ENCODE measurements at places on chromosomes 2 and 18.

DNA sequence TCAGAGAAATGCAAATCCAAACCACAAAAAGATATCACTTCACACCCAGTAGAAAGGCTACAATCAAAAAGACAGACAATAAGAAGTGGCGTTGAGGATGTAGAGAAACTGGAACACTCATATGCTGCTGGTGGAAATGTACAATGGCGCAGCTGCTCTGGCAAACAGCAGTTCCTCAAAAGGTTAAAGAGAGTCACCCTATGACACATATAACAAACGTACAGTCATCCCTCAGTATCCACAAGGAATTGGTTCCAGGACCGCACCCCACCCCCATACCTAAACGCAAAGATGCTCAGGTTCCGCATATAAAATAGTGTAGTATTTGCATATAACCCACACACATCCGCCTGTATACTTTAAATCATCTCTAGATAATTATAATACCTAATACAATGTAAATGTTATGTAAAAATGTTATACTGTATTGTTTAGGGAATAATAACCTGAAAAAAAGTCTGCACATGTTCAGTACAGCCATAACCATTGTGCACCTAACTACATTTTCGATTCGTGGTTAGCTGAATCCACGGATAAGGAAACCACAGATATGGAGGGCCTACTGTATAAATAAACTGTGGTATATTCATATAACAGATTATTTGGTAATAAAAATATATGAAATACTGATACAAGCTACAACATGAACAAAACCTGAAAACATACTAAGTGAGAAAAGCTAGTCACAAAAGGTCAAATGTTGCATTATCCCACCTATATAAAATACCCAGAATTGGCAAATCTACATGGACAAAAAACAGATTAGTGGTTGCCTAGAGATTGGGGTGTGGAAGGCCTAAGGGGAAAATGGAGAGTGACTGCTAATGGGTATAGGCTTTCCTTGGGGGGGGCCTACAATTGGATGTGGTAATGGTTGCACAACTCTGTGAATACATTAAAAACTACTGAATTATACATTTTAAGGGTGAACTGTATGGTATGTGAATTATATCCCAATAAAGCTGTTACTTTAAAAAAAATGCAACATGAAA lies 37.5 kb downstream of the UXS1 start:
- peak; percentile 70 for DNase-seq

DNA sequence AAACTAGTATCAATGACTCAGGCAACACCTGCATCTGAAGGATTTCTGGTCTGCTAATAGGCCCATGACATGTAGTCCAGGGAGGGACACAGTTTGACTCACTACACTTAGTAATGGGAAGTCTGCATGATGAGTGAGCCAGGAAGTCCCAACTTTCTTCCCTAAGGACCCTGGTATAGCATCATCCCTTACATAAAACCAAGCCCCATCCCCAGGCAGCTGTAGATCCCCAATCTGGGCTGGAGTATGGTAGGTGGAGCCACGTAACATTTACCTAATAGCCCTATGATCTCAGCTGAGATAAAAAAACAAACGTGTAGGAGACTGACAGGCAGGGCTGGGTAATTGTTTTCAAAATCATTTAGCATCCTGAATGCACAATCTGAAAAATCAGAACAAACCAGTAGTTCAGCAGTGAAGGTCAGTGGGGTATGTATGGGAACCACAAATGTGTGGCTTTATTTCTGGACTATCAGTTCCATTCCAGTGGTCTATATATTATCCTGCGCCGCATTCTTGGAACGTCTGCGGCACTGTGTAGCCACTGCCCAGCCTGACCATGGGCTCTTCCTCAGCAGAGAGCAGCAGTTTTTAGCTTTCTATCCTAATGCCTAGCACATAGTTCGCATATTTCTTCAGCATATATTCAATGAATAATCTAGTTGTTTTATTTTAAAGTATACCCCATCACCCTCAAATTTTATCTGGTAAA lies 33.5 kb downstream of the EPB41L3 start:
- peak; percentile 45 for DNase-seq

DNA sequence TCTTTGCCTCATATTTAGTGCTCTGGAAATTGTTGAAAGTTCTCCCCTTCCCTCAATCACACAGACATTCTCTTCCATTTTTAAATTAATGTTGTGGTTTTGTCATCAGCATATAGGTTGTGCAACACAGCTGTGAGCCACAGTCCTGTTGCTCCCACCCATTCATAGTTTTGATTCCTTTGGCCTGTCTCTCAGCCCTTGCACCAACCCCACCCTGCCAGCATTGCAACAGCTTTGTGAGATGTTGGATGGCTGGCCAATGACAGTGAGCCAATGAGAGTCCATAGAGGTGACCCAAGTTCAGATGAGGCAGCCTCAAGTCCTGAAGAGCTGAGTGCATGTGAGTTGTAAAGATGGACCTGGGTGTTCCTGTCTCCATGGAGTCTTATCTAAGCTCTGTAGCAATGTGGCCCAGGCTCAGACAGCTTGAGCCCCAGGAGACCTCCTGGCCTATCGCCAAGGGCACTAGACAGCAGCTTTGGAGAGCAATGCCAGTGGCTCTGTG lies 775.5 kb downstream of the RNF144A start:
- peak; percentile 27 for DNase-seq

DNA sequence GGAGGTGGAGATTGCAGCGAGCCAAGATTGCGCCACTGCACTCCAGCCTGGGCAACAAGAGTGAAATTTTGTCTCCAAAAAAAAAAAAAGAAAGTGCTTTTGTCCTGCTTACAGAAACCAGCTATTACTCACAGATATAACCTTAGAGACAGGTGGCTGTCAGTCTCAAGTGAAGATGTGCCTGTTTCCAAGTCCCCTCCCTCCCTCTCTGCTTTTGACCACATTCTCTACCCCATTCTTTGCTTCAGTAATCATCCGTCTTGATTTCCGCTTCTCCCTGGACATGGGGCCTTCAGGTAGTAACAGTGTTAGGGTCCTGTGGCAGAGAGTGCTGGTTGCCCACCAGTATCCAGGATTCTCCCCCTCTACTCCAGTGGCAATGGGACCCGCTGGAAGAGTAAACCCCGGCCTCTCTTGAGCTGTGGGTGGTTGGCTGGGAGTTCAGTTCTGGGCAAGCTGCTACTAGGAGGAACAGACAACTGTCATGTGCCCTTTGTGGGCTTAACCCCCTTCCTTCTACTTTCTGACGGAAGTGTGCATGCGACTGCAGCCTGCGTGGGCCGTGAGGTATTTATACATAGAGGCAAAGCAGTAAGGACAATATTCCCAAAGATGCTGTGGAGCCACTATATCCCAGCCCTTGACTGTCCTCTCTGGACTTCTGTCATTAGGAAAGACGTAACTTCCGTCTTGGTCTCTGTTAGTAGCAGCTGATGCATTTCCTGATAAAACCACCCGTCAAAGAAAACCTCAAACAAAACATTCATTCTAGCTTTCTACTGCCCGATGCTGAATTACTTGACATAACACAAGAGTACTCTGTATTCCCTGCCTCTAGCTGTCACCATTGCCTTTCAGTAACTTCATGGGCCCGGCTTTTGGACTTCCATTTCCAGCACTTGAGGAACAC lies 17.8 kb downstream of the PDCL3 start:
- no peak for DNase-seq

- DNase-seq: no peak
Measured at GRCh38 chr18:44841221-44841620, 160.5 kb downstream of the SETBP1 start.

- DNase-seq: no peak
Measured at GRCh38 chr2:80322311-80322920, 17.9 kb upstream of the LRRTM1 start.

DNA sequence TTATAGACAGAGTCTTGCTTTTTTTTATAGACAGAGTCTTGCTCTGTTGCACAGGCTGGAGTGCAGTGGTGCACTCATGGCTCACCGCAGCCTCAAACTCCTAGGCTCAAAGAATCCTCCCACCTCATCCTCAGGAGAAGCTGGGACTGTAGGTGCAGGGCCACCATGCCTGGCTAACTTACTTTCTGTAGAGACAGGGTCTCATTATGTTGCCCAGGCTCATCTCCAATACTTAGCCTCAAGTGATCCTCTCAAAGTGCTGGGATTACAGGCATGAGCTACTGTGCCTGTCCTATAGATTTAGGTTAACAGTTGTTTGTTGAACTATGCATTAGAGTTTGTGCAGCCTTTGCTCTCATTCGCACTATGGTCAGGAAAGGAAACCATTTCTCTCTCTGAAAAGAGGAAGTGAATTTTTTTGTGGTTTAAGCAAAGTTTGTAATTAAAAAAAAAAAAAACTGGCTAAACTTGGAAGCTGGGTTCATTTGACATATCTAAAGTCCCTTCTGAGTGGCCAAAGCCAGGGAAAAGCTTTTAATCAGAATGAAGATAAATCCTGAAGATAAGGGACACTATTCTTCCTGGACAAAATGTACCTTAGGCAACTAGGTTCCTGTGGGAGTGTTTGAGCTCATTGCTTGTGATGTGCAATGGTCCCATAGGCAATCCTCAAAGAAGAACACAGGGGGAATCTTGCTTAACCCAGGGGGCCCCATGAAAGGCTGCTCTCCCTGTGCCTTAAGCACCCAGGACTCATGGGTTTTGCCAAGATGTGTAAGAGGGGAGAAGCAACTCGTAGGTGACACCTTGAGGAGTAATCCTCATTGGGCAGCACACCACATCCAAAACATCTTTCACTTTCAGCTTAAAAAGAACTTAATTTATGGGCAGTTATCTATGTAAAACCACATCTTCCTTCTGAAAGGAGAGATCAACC lies 201.7 kb downstream of the MREG start:
- no peak for DNase-seq

- DNase-seq: no peak
Measured at GRCh38 chr2:150706561-150706960, 219.1 kb upstream of the RND3 start.

GRCh38 chr18:59540780-59541179 lies 156.4 kb downstream of the CCBE1 start:
- DNase-seq: peak; percentile 20

DNA sequence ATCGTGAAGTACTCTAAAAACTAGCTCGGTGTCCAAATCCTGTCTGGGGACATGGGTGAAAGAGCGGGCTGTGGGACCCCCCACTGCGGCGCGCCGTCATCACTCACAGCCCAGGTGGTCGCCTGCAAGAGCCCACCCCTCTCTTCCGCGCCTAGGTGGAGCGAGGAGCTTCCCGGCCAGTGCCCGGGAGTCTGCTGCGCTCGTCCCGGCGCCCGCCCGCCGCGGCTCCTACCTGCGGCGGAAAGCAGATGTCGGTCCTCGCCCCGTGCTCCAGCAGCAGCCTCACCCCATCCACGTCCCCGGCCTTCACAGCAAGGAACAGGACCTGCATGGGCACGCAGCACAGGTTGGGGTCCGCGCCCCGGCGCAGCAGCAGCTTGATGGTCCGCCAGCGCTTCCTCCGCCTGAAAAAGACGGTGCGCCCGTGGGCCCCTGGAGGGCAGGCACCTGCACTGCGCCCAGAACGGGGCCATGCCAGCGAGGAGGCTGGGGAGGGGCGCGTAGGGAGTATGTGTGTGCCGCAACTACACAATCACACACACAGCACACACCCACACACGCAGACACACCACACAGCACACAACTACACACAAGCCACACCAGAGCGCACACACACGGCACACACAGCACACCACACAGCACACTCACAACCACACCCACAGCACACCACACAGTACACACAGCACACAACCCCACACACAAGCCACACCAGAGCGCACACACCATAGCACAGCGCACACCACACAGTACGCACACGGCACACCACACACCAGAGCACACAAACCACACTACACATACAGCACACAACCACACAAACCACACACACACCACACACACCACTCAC lies 37.4 kb downstream of the ANKMY1 start:
- DNase-seq: no peak

DNA sequence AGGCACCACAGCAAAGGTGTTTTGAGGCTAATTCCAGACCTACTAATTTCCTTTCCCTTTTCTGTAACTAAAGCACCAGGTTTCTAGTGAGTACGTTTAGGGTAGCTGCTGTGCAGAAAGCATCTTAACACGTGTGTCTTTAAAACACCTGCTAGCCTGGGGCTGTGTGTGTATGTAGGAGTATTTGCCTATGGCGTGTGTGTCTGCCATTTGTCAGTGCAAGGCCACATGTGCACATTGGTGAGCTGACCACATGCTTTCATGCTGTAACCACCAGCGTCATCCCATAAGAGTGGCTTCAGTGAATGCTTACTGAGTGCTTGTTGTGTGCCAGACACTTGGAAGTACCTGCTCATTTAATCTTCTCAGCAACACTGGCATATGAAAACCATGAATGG lies 241.6 kb downstream of the SEPTIN10 start:
- DNase-seq: no peak

- no peak for DNase-seq
Measured at GRCh38 chr2:48066000-48066399, 159.7 kb upstream of the FBXO11 start.

GRCh38 chr2:23753291-23754010 lies 173.5 kb downstream of the ATAD2B start:
- DNase-seq: no peak

DNA sequence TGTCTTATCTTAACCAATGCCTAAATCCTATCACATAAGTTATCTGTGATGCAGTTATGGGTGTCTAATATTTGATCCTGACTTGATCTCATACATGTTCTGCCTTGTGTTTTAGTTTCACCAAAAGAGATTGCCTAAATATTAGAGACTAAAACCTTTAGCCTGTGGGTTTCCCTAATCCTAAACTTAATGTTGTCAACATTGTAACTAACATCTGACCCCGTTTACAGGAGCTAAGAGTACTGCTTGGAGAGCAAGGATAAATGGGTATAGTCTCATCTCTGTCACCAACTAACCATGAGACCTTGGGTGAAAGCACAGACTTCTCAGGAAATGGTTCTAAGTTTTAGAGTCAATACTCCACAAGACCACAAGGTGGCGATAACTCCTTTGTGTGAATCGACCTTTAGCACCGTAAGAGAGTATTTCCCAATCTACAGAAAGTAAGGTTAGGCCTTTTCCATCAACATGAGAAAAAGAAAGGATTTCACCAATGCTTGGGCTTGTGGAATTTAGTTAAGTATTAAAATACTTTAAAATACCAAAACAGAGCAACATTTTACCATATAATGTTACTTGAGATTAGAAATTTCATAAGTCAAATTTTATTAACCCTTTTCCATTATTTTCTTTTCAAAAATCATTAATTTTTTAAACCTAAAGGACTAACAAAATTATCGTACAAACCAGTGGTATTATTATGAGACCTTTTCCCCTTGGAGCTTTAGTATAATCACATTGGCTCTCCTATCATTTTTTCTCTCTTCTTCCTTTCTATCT lies 60.5 kb downstream of the G6PC2 start:
- DNase-seq: peak; percentile 81

- no peak for DNase-seq
Measured at GRCh38 chr2:233572468-233572867, 5.9 kb upstream of the USP40 start.

- DNase-seq: no peak
Measured at GRCh38 chr2:62398356-62398755, 107.6 kb downstream of the TMEM17 start.

- no peak for DNase-seq
Measured at GRCh38 chr2:145146691-145147090, 626.8 kb upstream of the ZEB2 start.

DNA sequence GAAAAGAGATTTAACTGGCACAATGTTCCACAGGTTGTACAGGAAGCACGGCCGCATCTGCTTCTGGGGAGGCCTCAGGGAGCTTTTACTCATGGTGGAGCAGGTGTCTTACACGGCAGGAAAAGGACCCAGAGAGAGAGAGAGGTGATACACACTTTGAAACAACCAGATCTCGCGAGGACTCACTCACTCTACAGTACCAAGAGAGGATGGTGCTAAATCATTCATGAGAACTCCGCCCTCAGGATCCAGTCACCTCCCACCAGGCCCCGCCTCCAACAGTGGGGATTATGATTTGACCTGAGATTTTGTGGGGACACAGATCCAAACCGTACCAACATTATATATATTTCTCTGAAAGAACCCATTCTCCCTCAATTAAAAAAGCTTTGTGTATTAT lies 79.7 kb upstream of the DOCK10 start:
- no peak for DNase-seq

Measured in astrocyte of the spinal cord (primary cell).